H1 (cell line): ENCODE measurements at places on chromosomes 2 and 18.
A peak's percentile ranks its signal among the peaks of the same experiment; 100 is the strongest.

- H3K27ac ChIP-seq: no peak overlapping the region
- no peaks in the 10 kb centered on the region for H3K4me1 ChIP-seq
- no peak for DNase-seq
Measured at GRCh38 chr2:224850081-224850480, 133.9 kb upstream of the CCDC195 start.

DNA sequence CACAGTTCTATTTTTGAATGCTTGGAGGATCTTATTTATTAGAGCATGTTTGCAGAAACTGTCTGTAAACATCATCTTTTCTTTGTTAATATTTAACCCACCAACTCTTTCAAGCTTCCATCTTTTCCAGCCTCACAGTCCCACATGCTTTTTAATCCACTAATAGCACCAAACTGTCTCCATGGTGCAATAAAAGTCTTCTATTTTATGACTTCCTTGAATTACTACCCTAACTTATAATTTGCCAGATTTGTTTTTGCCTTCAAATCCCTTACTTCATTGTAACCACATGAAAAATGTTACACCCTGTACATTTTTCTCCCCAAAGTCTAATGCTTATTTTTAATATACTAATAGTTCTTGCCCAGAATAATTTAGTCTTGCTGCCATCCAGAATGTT, 792.6 kb downstream of the PLCL1 start:
- H3K4me1 ChIP-seq: no peaks in the 10 kb centered on the region
- no peaks in the 10 kb centered on the region for H3K27me3 ChIP-seq

GRCh38 chr2:159090514-159091201, 122.2 kb downstream of the TANC1 start:
- H3K36me3 ChIP-seq: no peaks in the 10 kb centered on the region
- H3K4me3 ChIP-seq: no peak overlapping the region
- no peaks in the 10 kb centered on the region for H3K27me3 ChIP-seq
- DNase-seq: no peak

GRCh38 chr2:19114754-19115231, 243.6 kb downstream of the OSR1 start:
- no peak overlapping the region for H3K4me3 ChIP-seq
- H3K4me1 ChIP-seq: no peaks in the 10 kb centered on the region
- no peaks in the 10 kb centered on the region for H3K27me3 ChIP-seq
- H3K27ac ChIP-seq: no peak overlapping the region
- no peak for DNase-seq

DNA sequence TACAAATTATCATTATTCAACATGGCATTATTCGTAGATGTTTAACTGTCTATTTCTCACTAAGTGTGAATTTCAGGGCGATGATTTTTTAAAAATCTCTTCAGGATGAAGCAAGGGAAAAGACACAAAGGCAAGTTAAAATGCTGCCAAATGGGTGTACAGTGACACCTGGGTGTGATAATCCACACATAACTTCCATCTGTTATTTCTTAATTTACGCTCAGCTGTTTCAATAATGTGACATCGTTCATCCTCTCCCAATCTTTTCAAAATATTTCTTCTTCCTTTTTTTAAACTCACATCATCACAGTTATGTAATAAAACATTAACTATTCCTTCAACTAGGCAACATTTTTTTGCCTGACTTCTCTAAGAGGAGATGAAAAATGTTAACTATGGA, 10.6 kb downstream of the PDE1A start:
- no peak overlapping the region for H3K4me3 ChIP-seq
- H3K36me3 ChIP-seq: no peaks in the 10 kb centered on the region
- no peak for DNase-seq
- H3K27ac ChIP-seq: no peak overlapping the region
- H3K4me1 ChIP-seq: no peaks in the 10 kb centered on the region

GRCh38 chr18:58558471-58558870, 70.4 kb downstream of the ALPK2 start:
- H3K4me3 ChIP-seq: no peak overlapping the region
- DNase-seq: no peak
- H3K4me1 ChIP-seq: no peaks in the 10 kb centered on the region
- no peaks in the 10 kb centered on the region for H3K36me3 ChIP-seq
- H3K27me3 ChIP-seq: no peaks in the 10 kb centered on the region

DNA sequence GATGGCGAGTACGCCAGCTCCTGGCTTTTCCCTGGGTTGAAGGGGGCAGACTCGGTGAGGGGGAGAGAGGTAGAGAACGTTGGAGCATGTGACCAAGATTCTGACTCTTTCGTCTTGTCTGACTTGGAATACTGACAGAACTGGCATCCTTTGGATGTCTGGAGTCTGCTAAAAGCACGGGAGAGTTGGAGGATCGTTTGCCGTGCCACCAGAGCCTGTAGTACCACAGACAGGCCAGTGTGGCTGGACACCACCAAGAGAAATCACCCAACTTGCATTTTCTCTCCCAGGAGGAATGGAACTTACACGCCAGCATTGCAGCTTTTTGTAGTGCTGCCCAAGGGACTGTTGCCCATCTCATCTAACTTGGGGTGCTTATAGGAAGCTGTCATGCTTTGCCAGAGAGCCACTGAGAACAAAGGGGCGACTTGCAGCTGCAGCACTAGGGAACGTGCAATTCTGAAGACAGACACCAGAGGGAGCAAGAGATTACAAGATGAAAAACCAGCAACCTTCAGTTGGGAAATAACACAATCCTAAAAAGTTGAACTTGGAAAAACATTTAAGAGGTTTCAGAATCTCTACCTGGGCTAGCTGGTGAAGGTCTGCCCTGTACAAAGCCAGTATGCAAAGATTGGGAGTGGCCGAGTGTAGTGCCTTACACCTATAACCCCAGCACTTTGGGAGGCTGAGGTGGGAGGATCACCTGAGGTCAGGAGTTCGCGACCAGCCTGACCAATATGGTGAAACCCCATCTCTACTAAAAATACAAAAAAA, 24.1 kb downstream of the PSMG2 start:
- no peaks in the 10 kb centered on the region for H3K4me1 ChIP-seq
- H3K27ac ChIP-seq: no peak overlapping the region
- no peak overlapping the region for H3K4me3 ChIP-seq
- peak; percentile 85 for DNase-seq
- peaks cover 10% of the 10 kb centered on the region; the same call in 1 of the 2 replicates for H3K36me3 ChIP-seq
- no peaks in the 10 kb centered on the region for H3K27me3 ChIP-seq

DNA sequence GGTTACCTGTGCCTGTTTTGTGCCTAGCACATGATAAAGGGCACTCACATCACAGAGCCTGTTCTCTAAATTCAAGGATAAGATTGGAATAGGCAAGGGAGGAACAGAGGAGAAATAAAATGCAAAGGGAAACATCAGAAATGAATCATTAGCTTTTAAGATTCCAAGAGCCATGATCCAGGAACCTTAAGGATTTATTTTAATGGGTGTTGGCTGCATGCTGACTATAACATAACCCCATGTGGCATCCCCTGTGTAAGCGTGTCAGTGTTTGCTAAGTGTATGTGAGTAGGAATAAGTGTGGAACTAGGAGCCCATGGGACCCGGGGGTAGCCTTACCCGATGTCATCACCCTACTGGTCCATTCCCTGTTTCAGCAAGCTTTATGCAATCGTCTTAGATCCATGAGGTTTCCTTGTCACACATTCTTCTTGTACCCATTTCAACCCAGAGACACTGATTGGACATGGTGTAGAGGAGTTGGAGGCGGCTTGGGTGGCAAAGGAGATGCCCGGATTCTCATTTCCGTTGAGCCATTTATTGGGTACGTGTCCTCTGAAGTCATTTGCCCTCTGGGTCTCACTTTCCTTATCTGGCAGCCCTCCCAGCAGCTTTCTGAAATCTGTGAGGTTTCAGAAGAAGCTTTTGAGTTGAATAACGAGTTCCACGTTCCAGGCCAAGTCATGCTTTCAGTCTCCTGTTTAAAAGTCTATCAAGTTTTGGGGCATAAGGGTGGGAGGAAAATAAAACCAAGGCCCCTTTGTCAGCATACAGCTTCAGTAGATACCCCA, 117.0 kb downstream of the MGAT5 start:
- no peaks in the 10 kb centered on the region for H3K36me3 ChIP-seq
- H3K4me3 ChIP-seq: no peak overlapping the region
- H3K4me1 ChIP-seq: no peaks in the 10 kb centered on the region
- H3K27ac ChIP-seq: no peak overlapping the region
- H3K27me3 ChIP-seq: no peaks in the 10 kb centered on the region
- DNase-seq: no peak

DNA sequence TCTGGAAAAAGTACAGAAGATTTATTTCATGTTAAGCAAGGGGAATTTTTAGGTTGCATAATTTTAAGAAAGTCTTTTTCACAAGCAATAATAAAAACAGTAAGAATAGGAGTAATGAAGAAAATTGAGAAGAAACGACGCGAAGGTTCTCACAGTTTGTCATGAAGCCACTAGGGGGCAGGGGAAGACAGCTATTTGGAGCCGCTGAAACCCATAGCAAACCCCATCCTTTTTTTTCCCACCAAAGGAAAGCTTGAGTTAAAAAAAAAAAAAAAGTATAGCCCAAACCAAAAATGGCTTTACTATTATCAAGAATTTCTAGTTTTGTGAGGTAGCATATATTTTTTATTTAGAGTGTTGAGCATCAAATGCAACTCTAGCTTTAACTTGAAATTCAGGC, 300.9 kb downstream of the PHLPP1 start:
- no peaks in the 10 kb centered on the region for H3K27me3 ChIP-seq
- no peak overlapping the region for H3K27ac ChIP-seq
- H3K36me3 ChIP-seq: no peaks in the 10 kb centered on the region
- peak; percentile 50 for DNase-seq
- H3K4me1 ChIP-seq: no peaks in the 10 kb centered on the region
- no peak overlapping the region for H3K4me3 ChIP-seq

- no peak overlapping the region for H3K27ac ChIP-seq
- no peaks in the 10 kb centered on the region for H3K27me3 ChIP-seq
- no peaks in the 10 kb centered on the region for H3K36me3 ChIP-seq
- H3K4me1 ChIP-seq: peaks cover 14% of the 10 kb centered on the region; the same call in 1 of the 2 replicates
- no peak overlapping the region for H3K4me3 ChIP-seq
Measured at GRCh38 chr18:57533006-57533867, 53.3 kb downstream of the FECH start.

DNA sequence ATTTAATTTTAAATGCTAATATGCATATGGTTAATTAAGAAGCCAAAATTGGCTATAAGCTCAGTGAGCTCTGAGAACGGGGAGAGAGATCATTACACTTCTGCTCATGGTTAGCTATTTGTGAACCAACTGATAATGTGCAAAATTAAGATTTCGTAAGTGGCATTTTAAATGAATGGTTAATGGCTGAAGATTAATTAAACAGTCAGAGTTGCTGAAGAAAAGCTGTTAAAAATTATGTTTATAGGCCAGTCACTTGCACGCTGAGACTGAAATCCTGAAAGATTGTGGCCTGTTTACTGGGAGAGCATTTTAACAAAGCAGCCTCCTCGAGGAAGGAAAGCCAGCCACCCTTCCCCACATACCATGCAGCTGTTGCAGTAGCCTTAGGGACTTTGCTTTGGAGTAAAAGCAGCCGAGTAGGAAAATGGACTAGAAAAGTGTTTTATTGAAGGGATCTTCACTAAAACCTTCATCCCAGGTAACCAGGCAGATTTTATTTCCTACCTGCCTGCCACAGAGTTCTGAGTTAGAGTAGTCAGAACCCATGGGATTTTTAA, 218.8 kb upstream of the NRP2 start:
- no peaks in the 10 kb centered on the region for H3K36me3 ChIP-seq
- peaks cover 22% of the 10 kb centered on the region for H3K4me1 ChIP-seq
- H3K27ac ChIP-seq: no peak overlapping the region
- H3K27me3 ChIP-seq: peaks cover under 1% of the 10 kb centered on the region; the same call in 1 of the 2 replicates

- no peaks in the 10 kb centered on the region for H3K27me3 ChIP-seq
- no peak for DNase-seq
- H3K27ac ChIP-seq: no peak overlapping the region
- H3K4me1 ChIP-seq: no peaks in the 10 kb centered on the region
- H3K4me3 ChIP-seq: no peak overlapping the region
Measured at GRCh38 chr2:132424526-132425121, 8.0 kb downstream of the GPR39 start.

GRCh38 chr2:8306530-8307351, 375.1 kb upstream of the ID2 start:
- no peak for DNase-seq
- no peak overlapping the region for H3K27ac ChIP-seq
- H3K4me1 ChIP-seq: peaks cover 4% of the 10 kb centered on the region; the same call in 1 of the 2 replicates
- no peak overlapping the region for H3K4me3 ChIP-seq

DNA sequence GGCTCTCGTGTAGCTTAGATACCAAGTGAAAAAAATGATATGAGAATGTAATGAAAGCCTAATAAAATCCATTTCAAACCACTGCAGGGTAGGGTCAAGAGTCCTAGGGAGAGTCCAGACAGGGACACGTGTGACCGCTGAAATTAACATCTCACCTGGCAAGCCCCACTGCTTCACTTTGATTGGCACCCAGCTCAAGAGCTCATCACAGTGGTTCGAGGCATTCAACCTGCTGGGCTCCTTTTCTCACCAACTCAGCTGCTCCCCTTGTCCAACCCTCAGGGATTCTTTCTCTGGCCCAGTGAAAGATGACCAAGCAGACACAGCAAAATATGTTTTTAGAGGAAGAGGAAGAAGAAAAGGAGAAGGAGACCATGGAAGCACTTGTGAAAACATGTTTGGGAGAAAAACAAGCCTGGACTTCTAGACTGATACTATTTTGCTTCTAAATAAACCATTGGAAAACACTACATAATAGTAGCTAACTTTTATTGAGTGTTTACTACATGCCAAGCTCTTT, 49.2 kb upstream of the CREB1 start:
- H3K27me3 ChIP-seq: no peaks in the 10 kb centered on the region
- no peak overlapping the region for H3K27ac ChIP-seq
- no peak overlapping the region for H3K4me3 ChIP-seq
- no peak for DNase-seq

DNA sequence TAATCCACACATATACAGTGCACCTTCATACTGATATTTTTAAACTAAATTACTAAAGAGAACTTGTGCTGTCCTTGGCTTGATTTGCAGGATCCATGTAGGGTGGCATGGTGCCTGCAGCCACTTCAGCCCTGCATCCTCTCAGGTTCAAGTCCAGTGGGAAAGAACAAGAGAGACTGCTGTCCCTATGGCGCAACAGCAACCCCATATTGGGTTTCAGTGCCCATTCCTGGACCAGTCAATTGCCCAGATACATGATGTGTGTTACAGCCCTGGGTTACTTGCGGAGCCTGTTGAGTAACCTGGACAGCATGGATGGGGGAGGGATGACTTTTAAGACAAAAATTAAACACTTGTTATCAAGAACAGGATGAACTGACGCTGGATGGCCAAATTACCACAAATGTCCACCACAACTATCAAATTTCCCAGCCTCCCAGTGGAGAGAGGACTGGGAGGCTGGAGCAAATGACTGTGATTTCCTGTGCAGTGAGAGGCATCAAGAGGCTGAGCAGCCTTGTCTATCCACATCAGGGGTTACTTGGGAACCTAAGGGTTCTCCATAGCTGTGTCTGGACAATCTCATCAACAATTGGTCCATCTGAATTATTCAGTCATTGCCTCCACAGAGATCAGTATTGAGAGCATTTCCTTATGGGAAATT, 162.0 kb downstream of the CAPN13 start:
- DNase-seq: peak; percentile 29
- H3K4me3 ChIP-seq: no peak overlapping the region
- H3K36me3 ChIP-seq: peaks cover 4% of the 10 kb centered on the region; the same call in 1 of the 2 replicates

DNA sequence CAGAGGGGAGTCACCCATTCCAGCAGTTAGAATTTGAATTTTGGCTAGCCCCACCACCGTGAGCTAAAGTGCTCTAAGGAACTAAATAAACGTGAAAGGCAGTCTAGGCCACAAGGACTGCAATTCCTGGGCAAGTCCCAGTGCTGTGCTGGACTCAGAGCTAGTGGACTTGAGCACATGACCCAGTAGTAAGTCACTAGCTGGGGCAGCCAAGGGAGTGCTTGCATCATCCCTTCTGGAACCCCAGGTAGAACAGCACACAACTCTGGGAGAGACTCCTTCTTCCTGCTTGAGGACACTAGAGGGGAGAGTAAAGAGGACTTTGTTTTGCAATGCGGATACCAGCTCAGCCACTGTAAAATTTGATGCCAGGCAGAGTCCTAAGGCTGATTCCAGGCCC, 672.2 kb downstream of the CPS1 start:
- no peak overlapping the region for H3K4me3 ChIP-seq
- H3K27ac ChIP-seq: no peak overlapping the region
- no peaks in the 10 kb centered on the region for H3K27me3 ChIP-seq
